Cortex of kidney (tissue), 1 donor: ENCODE measurements at places on chromosomes 11 and 22.

GRCh38 chr22:17566776-17567175 is 3.5 kb downstream of the SLC25A18 start:
- DNase-seq, result no peak

GRCh38 chr22:36191106-36191836 is 10.3 kb downstream of the APOL4 start:
- DNase-seq, result no peak

GRCh38 chr11:85627332-85627997 is at the start of gene DLG2:
Gene DLG2, minus strand, starts transcription at chr11:85627344.
- no peak for DNase-seq

- DNase-seq, result no peak
Measured at GRCh38 chr11:125476721-125477120, 19.3 kb downstream of the FEZ1 start.

- no peak for DNase-seq
Measured at GRCh38 chr22:22870577-22871404, 16.8 kb upstream of the IGLL5 start.
